ENCODE measurements at places on chromosomes 2 and 18. TPM values are rescaled to one million over a fixed set of nuclear protein-coding genes. Genes with fewer than 3 reads are reported as not detected.

Gene SIX3
- polyA plus RNA-seq: 30.9 TPM

Gene CDH7
- polyA plus RNA-seq: 0.10 TPM

Gene MARCHF7
- polyA plus RNA-seq: 13.1 TPM

Gene CCL20
- not detected for polyA plus RNA-seq

Gene ATL2
- 12.2 TPM for polyA plus RNA-seq

Gene CFC1
- polyA plus RNA-seq: 3.1 TPM

Gene PAX8
- polyA plus RNA-seq: 2.4 TPM

Gene REG3G
- not detected for polyA plus RNA-seq

Data from brain (organoid and tissue), 16 donors.